Omental fat pad (tissue), 4 donors: ENCODE measurements at places on chromosomes 16 and 17.

DNA sequence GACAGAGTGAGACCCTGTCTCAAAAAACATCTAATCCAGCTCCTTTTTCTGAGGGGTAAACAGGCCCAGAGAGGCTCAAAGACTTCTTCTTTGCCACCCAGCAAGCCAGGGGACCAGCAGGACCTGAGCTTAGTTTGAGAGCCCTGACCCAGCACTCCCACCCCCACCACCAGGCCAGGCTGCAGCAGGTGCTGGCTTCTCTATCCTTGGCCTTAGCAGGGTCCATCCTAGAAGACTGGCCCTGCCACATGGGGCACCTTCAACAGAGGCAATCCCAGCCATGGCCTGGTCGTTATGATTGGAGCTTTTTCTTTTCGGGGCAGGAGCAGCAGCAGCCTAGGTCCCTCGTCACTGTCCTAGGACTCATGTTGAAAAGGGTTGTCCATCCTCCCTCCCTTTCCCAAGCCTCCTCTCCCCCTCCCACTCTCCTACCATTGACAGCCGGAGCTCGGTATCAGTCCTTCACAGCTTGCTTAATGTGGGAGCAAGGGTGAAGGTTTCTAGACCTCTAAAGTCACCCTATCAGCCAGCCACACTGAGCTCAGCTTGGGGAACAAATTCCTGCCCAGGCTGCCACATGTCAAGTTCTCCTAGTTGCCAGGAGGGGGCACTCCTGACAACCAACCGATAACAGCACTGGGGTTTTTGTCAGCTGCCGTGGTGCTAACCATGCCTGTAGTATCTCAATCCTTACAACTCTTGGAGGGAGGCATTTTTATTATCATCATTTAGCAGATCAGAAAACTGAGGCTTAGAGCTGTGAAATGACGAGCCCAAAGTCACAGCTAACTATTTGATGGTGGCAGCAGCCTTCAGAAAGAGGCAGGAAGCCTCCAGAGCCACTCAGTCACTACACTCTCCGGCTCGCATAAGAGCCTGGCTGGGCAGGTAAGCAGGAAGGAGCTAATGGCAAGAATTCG, 11.2 kb downstream of the MRPL27 start:
- DNase-seq, result no peak

GRCh38 chr16:57757883-57758282, 22.3 kb downstream of the KATNB1 start:
- DNase-seq, result no peak

DNA sequence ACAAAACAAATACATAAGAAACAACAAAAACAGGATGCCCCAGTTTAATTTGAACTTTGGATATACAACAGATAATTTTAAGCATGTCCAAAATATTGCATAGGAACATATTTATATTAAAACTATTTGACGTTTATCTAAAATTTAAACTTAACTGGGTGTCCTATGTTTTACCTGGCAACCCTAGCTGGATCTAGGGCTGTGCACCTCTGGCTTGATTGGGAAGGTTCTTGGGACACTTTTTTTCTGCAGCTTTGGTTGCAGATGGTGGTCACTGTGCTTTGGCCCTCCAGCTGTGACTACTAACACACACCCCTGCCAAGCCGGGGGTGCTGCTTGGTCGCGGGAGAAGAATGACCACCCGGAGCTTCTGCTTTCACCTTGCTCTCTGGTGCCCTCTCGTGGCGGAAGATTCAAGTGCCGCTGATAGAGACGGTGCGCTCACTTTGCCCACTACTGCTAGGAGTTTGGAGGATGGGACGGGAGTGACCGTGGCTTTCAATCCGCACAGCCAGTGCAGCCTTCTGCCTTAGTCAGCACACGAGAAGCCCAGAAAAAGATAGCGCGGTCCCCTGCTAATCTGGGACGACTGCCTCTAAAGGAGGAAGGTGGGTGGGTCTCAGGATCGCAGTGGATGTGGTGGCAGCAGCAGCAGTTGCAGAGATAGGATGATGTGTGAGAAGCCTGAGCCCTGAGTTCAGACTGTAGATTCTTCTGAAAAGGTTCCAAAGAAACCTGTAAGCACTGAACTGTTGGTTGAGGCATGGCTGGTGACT, 6.7 kb downstream of the SPACA3 start:
- peak; percentile 98 for DNase-seq

DNA sequence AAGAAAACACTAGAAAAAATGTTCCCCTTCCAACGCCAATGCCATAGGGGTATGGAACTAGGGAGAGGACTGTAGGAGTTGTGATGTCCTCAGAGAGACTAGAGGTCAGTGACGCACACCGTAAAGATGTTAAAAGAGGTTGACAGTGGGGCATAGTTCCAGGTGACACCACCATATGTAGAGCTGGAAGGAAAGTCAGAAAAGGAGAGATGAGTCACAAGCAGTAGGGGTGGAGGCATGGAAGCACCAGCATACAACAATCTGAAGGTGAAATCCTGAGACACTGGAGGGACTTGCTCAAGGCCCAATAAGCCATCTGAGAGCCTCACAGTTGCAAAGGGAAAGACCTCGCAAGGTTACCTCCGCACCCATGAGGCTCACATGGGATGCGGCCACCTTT, 76.0 kb downstream of the ZNF18 start:
- DNase-seq, result no peak

- DNase-seq, result no peak
These were observed 115.3 kb downstream of the CEP112 start for GRCh38 chr17:66076546-66077190.

DNA sequence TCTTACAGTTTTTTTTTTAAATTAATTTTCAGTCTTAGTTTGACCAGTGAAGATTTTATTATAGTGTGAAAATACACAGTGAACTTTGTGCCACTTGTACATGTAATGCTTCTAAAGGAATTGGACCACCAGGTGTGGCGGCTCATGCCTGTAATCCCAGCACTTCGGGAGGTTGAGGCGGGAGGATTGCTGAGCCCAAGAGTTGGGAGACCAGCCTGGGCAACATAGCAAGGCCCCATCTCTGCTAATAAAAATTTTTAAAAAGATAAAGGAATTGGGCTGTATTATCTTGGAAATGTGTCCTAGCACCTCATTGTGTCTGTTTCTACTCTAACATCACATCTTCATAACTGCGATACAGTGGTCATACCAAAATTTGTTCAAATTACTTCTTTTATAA, 3.8 kb downstream of the IST1 start:
- DNase-seq, result no peak

DNA sequence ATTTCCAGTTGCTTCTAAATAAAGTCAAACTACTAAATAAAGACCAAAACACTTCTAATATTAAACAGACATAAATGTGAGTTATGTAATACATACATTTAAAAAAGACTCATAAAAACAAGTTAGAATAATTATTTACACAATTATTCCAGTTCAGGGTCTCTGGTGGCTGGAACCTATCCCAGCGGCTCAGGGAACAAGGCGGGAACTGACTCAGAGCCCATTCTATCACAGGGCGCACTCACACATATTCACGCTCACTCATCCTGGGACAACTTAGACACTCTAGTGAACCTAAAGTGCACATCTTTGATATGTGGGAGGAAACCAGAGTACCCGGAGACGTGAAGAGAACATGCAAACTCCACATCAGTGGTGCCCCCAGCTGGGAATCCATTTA, 25.0 kb downstream of the PLXDC1 start:
- DNase-seq, result no peak
